Hepatocyte (in vitro differentiated cells): ENCODE measurements at places on chromosomes 3 and 15.

GRCh38 chr3:43075904-43076661 lies 29.8 kb downstream of the POMGNT2 start:
- no peak for DNase-seq

DNA sequence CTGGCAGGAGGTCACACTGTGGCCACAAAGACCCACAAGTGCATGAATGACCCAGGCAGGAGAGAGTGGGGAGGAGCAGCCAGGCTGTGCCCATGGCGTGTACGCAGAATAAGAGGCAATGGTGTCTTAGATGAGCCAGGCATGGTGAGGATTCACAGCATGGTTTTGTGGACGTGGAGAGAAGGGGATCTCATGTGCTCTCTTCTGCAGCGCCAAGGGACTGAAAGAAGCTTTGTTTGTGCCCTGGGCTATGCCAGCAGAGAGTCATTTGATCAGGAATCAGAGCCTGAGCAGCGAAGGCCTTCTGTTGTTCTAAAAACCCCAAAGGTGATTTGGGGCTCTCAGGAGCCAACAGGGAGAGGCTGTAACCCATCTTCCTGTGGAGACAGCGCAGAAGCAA lies 18.7 kb upstream of the RPP14 start:
- no peak for DNase-seq

DNA sequence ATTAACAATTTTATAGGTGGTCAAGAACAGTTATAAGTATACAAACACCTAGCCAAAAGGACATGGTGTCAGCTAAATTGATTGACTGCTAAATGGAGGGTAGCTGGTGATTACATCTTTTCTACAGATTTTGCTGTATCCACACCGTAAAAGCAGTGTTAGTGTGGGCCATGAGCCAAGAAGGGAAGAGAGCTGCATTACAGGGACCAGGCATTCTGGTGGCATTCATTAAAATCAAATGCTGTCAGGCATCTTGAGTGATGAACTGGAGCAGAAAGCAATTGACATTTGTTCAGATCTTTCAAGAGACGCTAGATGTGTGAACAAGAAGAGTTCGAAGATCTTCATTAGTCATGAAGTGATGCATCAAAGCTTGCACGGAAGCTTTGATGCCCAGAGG lies 177.9 kb downstream of the ARPP21 start:
- DNase-seq = no peak

DNA sequence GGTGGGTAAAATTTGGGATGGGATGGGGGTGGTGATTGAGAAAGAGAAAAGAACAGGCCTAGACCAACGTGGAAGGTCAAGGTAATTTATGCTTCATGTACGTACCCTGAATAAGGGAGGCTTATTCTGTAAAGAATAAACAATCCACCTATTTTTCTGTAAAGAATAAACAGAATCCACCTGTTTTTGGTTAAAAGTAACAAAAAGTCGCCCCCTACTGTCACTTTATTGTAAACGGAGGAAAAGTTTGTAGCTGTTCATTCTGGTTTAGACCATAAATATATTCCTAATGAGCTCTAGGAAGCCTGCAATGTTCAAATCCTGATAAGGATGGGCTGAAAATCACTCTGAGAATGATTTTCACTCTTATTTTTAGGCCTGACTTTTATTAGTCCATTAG lies 23.5 kb upstream of the SQOR start:
- peak; percentile 33 for DNase-seq

DNA sequence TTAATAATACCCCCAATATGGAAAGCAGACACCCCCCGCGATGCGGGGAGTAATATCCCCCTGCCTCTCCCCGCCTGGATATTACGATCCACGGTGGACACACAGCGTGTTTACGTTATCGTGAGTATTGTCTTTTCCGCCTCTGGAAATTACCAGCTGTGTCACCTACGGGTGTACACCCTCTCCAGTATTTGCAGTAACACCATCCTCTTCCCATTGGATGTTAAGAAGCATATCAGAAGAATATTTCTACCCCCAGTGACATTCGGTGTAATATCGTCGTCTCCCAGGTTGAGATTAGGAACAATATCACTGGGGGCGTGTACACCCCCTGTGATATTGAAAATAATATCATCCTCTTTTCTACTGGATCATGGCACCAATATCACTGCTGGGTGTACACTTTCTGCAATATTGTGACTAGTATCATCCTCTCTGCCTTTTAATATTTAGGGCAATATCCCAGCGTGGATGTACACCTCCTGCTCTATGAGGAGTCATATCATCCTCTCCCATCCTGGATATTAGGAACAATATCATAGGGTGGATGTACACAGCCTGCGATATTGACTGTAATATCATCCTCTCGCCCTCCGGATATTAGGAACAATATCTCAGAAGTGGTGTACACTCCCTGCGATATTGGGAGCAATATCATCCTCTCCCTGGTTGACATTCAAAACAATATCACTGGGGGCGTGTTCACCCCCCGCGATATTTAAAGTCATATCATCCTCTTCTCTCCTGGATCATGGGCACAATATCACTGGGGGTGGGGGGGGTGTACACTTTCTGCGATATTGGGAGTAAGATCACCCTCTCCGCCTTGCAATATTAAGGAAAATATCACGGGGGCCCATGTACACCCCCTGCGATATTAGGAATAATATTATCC lies 20.3 kb upstream of the BMF start:
- DNase-seq = no peak
